Amniotic stem cell (primary cell): ENCODE measurements at places on chromosomes 2 and 18.

DNA sequence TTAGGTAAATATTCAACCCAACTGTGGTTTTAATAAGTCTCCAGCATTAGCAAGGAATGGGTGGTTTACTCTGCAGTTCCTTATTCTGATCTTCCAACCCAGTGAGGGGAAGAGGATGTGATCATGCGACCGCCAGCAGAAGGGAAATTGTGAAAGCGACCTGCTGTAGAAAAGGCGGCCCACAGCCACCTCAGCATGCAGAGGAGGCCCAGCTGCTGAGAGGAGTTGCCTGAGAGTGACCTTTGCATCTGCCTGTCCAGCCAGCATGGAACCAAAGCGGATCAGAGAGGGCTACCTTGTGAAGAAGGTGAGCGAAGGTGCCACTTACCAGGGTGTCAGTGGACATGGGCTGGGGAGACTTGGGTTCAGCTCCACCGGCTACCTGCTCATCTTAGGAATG, at the start of gene PLEK:
Gene PLEK, plus strand, starts transcription at position 196 of the 400 bp plus-strand sequence. Its CDS starts 70 bp downstream, at position 266.
- DNase-seq: no peak

- DNase-seq: no peak
Measured at GRCh38 chr2:198645816-198646215, 811.9 kb downstream of the SATB2 start.

GRCh38 chr2:118925476-118925875, 16.5 kb upstream of the MARCO start:
- DNase-seq: no peak

DNA sequence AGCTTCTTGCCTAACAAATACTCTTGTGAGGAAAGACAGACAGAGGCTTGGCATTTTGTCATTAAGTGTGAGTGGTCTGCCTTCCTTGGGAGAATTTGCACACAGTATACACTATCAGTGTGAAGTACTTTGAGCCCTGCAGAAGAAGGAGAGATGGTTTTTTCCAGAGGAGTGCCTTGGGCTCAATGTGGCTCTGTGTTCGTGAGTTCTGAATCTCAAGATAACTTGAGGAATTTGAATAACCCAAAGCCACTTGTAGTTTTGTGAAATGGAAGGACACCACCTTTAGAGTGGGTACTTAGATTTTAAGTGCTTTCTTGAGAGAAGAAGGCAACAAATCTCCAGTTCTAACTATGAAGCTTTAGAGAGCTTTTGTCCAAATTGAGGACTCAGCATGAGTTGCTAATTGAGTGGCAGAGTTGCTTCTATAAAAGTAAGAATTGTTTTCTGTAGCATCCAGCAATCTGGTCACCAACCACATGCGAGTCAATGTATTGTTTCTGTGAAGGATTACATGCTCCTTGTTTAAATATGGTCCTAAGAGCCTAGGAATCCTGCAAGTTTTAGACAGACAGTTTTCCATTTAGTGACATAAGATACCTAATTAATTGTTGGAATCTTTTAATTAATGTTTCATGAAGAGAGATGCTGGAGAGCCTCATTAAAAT, 68.3 kb downstream of the BABAM2 start:
- no peak for DNase-seq

DNA sequence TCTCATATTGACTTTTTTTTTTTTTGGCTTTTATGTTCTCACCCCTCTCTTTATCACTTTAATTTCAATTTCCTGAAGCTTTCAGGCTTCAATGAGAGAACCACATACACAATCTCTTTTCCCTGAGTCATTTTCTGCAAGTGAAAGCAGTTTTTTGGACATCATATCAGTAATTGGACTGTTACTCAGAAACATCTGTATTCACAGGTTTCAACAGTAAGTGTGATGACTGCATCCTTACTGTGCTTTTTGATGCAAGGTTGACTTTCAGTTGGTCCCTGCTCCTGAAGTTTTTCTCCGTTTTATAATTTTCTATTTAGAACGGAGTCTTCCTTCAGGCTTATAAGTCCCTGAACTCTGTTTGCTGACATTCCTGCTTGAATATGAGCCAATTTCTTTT, 70.5 kb upstream of the CCBE1 start:
- DNase-seq: no peak

GRCh38 chr2:12637754-12638153, 79.0 kb upstream of the TRIB2 start:
- no peak for DNase-seq

DNA sequence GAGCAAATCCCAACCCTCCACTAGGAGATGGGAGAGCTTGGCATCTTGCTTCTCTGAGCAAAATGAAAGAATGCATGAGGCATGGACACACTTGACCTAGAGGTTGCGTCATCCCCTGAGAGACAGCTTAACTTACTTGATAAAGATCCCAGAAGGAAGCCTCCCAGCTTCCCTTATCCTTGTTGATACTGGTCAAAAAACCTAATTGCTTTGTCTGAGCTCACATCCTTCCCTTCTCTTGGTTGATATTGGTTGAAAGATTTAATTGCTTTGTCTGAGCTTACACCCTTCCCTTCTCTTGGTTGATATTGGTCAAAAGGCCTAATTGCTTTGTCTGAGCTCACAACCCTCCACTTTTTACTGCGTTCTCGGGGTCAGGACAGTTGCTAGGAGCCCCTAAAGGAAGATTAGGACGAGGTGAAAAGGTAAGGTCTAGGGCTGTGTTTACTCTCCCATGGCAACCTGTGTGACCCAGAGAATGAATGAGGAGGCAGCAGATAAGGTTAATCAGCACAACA, 12.2 kb upstream of the BOD1L2 start:
- no peak for DNase-seq

DNA sequence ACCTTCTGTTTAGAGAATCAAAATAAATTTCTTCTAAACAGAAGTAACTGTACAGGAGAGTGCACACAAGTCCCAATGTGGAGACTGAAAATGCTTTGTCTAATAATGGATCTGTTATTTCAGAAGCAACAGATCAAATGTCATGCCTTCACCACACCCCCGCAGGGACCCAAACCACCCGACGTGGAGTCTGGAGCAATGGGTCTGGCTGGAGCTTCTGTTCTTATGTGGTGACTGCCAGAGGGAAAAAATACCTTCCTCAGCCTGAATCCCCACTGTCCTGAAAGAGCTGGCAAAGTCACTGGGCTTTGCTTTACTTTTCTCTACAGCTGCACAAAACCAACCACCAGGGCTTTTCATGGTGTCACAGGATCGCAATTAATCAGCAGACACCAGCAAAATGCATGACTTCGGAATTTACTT, 119.0 kb upstream of the ZFP36L2 start:
- DNase-seq: no peak

- DNase-seq: no peak
Measured at GRCh38 chr2:1800716-1801388, 56.5 kb upstream of the PXDN start.

DNA sequence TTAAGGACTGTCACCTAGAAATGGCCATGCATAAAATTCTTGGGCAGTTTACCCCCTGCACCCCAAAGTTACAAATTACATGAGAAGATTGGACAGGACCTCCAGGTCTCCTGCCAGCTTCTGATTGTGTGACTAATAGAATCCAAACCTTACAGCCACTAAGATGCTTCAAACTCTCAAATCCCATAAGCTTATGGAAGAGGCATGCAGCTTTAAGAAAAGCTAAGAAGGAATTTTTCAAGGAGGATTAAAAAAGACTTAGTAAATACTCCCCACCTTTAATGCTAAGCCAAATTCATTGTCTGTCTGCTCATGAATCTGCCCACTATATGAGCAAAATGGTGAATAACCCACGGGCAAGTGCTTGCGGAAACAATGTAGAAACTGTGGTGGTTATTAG, 86.3 kb downstream of the MAIP1 start:
- no peak for DNase-seq

DNA sequence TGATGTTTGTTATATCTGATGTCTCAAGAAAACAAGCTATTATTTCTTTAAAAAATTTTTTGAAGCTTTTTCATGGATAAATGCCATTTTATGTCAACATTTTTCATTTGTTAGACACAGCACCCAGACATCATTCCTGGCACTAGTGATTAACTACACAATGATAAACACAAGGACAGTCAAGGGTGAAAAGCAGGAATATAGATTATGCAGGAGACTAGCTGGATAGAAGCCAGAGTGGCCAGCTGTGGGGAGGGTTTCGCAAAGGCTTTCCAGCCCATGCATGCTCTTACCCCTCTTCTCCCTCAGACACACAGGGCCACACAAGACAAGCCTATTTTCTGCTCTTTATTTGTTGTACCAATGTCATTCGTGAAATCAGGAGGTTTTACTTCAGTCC, 127.1 kb upstream of the TTC39C start:
- DNase-seq: no peak

DNA sequence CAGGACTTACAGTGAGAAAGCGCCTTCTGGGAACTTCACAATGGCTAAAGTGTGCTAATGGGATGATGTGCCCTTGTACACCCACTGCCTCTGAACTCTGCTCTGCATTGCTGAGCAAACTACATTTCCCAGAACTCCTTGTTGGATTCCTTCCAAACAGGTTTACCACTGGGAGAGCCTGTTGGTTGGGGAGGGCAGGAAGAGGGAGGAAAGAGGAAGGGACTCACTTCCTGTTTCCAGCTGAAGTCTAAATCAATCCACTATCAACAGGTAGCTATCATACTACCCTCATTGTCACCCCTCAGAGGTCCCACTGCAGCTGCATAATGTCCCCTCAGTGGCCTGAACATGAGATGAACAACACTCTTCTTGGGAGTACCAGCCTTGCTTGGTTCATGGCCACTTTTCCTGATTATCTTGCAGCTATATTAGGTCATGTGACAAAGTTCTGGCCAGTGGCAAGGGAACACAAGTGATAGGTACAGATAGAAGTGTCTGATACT, 109.7 kb downstream of the MSH2 start:
- no peak for DNase-seq

GRCh38 chr2:101987832-101988231, 3.9 kb upstream of the IL1R2 start:
- DNase-seq: no peak

DNA sequence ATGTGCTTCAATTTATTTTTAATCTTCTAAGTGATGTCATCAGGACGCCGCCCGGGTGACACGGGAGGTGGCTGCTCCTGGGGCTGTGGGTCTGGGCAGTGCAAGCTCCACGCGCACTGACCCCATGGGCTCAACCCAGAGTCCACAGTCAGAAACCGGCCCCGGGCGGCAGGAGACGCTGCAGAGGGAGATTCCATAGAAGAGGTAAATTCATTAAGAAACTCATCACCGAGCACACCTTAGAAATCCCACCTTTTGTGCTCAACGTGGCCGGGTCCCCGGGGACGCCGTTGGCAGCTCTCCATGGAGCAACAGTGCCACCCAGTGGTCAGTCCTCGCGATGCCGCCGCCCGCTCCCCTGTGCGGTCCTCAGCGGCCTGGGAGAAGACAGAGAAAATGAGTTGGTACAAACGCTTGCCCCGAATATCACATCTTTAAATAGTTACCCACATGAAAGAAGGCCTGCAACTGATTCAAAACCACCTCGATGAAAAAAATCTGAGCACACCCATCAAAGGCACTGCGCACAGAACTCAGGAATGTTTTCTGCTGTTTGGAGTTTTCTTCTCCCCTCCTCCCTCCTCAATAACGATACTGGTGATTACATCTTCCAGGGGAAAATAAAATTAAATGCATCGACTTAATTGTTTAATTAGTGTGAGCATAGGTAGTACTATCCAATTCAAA, 92.6 kb downstream of the CMPK2 start:
- DNase-seq: no peak

DNA sequence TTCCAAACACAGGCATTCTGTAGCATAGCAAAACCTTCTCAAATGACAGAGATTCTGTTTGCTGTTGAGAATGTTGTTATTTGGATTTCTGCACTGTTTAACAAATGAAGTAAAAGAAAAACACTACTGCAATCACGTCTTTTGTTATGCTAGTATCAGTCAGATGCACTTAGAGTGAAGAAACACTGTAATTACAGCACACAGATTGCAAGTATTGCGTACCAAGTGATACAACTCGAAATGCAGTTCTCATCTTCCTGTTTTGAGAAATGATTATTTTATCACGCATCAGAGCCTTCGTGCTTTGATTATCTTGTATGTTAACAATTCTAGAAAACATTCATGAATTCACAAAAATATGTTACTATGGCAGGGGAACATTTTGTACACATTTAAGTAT, 41.8 kb upstream of the KLF11 start:
- no peak for DNase-seq

DNA sequence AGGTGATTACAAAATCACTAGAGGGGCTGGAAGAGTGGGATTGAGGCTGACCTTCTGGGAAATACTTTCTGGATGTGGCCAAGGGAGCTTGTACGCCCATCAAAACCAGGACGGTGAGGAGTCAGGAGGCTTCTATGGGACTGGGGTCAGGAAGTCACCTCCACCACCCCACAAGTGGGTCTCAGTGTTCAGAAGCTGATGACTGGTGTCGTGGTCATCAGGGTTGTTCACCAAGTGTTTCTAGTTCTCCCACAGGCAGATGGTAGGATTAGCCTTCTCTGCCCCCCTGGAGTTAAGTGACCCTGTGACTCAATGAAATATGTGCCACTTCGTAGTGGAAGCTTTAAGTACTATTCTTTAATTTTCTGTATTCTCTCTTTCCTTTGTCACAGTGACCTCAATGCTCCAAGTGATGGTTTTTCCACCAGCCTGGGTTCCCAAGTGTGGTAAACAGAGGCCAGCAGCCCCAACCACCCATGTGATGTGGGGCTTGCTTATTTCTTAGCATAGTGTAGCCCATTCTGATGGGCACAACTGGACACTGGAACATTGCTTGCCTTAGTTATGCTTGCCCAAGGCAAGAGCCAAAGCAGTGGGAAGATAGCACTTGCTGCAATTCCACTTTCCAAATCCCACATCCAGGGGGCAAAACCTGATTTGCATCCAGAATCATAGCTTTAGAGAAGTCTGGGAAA, 258.8 kb downstream of the CYP26B1 start:
- DNase-seq: no peak

DNA sequence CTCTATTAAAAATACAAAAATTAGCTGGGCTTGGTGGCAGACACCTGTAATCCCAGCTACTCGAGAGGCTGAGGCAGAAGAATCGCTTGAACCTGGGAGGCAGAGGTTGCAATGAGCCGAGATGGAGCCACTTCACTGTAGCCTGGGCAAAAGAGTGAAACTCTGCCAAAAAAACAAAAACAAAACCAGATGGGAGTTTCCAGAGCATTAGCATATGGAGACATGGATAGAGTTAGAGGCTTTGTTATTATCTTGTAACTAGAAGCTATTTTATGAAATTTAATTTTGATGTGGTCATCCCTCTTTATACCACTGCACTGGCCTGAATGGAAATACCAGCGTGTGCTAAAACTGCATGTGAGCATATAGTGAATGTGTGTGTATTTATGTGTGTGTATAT, 58.9 kb downstream of the TRAPPC8 start:
- DNase-seq: no peak

GRCh38 chr2:190435031-190435670, 27.0 kb downstream of the MFSD6 start:
- DNase-seq: no peak
